GM23338 (cell line): ENCODE measurements at places on chromosomes 11 and 22. TPM values are rescaled to one million over a fixed set of nuclear protein-coding genes. Genes with fewer than 3 reads are reported as not detected.
A peak's percentile ranks its signal among the peaks of the same experiment; 100 is the strongest.

Gene MUC15
- not detected in 2 replicates for total RNA-seq

Gene PGA5
- total RNA-seq = 0.12 and 0.52 TPM in 2 replicates

DNA sequence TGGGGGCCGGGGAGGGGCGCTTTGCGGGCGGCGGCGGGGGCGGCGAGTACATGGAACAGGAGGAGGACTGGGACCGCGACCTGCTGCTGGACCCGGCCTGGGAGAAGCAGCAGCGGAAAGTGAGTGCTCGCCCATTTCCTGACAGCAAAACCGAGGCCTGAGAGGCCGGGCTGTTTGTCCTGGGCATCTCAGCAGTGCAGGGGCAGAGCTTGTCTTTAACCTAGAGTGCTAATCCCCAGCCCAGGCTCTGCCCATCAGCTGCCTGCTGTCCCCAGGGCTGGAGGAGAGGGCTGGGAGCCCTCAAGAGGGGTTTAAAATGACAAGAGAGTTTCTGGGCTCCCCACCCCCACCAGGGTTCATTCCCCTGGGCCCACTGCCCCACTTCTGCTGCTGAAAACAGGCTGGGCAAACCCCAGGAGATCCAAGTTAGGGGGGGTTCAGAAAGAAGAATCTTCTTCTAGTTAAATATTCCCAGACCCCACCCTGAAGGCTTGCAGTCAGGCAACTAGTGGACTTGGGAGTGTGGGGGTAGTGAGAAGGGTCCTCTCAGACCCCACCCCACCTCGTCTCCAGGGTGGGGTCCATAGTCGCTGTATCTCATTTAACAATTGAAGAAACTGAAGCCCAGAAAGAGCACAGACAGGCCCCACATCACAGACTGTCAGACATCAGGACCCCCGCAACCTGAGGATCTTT, 411 bp downstream of the ACTN3 start:
- H3K27ac ChIP-seq = no peak overlapping the region
- peaks cover 35% of the 10 kb centered on the region for H3K4me1 ChIP-seq
- no peak for DNase-seq

GRCh38 chr22:24325105-24325757, 54.6 kb downstream of the SPECC1L start:
- H3K27ac ChIP-seq = no peak overlapping the region
- H3K36me3 ChIP-seq = peaks cover 25% of the 10 kb centered on the region
- no peaks in the 10 kb centered on the region for H3K27me3 ChIP-seq
- H3K4me1 ChIP-seq = no peaks in the 10 kb centered on the region
- DNase-seq = peak; percentile 54
- H3K4me3 ChIP-seq = no peak overlapping the region

- H3K27me3 ChIP-seq = no peaks in the 10 kb centered on the region
- no peak overlapping the region for H3K27ac ChIP-seq
- no peaks in the 10 kb centered on the region for H3K36me3 ChIP-seq
- H3K4me3 ChIP-seq = no peak overlapping the region
- DNase-seq = no peak
These were observed 158.7 kb upstream of the SYT13 start for GRCh38 chr11:45444796-45445195.

DNA sequence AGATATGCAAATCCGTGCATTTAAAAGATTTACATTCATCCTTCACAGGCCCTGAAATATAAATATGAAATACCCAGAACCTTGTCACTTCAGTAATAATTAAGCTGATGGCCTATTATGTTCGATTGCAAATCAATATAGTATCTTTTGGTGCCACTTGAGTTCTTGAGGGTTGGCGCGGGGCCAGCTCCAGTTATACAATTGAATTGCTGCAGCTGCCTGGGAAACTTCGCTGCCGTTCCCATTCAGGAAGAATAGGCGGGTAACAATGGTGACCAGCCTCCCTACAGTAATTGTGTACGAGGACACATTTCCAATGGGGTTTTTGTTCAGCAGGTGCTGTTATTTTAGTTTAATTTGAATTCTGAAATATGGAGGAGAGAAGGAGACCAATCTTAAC, 451.2 kb downstream of the INSC start:
- DNase-seq = no peak
- no peaks in the 10 kb centered on the region for H3K27me3 ChIP-seq
- peaks cover 8% of the 10 kb centered on the region; the same call in 1 of the 2 replicates for H3K4me1 ChIP-seq
- H3K36me3 ChIP-seq = no peaks in the 10 kb centered on the region

GRCh38 chr11:10444725-10445315, 10.2 kb upstream of the AMPD3 start:
- no peak overlapping the region for H3K27ac ChIP-seq
- H3K27me3 ChIP-seq = peaks cover 12% of the 10 kb centered on the region
- H3K36me3 ChIP-seq = no peaks in the 10 kb centered on the region
- H3K4me1 ChIP-seq = no peaks in the 10 kb centered on the region
- DNase-seq = no peak
- H3K4me3 ChIP-seq = no peak overlapping the region

- no peaks in the 10 kb centered on the region for H3K27me3 ChIP-seq
- H3K36me3 ChIP-seq = no peaks in the 10 kb centered on the region
- no peak overlapping the region for H3K27ac ChIP-seq
These were observed 5.8 kb downstream of the LIF start for GRCh38 chr22:30240541-30241417.

DNA sequence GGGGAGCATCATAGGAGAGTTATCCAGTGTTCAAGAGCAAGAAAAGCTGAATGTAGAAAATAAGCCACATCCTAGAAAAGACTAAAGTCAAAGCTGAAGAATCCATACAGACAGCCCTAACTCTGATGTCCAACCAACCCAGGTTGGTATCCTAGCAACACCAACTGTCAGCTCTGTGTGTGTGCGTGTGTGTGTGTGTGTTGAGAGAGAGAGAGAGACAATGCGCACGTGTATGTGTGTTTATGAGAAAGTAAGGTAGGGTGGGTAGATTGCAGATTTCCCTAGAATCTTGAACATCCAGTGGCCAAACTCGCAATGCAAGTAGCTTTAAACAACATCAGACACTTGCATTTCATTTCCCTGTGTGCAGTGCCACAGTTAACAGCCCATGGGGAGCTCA, 274.9 kb downstream of the FAM181B start:
- H3K27me3 ChIP-seq = no peaks in the 10 kb centered on the region
- no peaks in the 10 kb centered on the region for H3K4me1 ChIP-seq
- no peak overlapping the region for H3K27ac ChIP-seq
- no peaks in the 10 kb centered on the region for H3K36me3 ChIP-seq
- no peak for DNase-seq
- no peak overlapping the region for H3K4me3 ChIP-seq

DNA sequence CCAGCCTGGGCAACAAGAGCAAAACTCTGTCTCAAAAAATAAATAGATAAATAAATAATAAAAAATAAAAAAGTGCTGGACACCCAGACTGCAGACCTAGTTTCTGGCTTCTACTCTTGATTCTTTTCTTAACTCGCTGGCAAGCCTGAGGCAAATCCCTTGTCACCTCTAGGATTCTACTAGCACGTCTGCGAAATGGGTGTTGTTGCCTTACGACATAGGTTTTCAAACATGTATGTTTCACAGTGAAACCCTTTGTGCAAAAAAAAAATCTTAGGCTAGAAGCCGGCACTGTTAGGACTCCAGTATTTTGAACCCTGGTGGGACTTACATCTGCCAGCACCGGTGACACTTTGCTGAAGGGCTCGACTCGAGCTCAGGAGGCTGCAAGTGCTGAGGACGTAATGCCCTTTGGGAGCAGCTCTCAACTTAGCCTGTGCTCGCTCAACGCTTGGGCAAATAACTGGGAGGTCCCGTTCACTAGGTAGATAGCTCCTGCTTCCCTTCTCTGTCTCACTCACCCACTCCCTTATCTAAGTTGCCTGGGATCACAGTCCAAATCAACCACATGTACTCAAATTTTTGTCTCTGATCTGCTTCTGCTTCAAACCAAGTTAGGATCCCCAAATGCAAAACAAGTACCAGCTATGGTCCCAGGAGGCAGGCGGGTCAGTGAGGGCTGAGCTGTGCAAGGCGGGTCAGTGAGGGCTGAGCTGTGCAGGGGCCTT, 34.7 kb upstream of the MYH9 start:
- no peaks in the 10 kb centered on the region for H3K36me3 ChIP-seq
- no peak overlapping the region for H3K4me3 ChIP-seq
- no peak for DNase-seq
- H3K4me1 ChIP-seq = peaks cover 10% of the 10 kb centered on the region
- H3K27ac ChIP-seq = no peak overlapping the region

- no peaks in the 10 kb centered on the region for H3K36me3 ChIP-seq
- peak within 1 kb of the TSS; percentile 86 for H3K4me3 ChIP-seq
- peaks cover 17% of the 10 kb centered on the region for H3K27me3 ChIP-seq
- no peak within 1 kb of the TSS for H3K27ac ChIP-seq
These were observed at the start of gene SLC43A1 for GRCh38 chr11:57515332-57516060. TSS of gene SLC43A1 (minus strand) at chr11:57515702. CDS start at chr11:57514111, 1,591 bp downstream.

- no peak overlapping the region for H3K27ac ChIP-seq
- H3K27me3 ChIP-seq = no peaks in the 10 kb centered on the region
- peak; percentile 24 for DNase-seq
- H3K4me3 ChIP-seq = no peak overlapping the region
- no peaks in the 10 kb centered on the region for H3K4me1 ChIP-seq
These were observed 37.2 kb downstream of the CKAP5 start for GRCh38 chr11:46808799-46809431.

- no peaks in the 10 kb centered on the region for H3K36me3 ChIP-seq
- no peak for DNase-seq
- no peak overlapping the region for H3K4me3 ChIP-seq
- no peak overlapping the region for H3K27ac ChIP-seq
These were observed 91.2 kb downstream of the CLPB start for GRCh38 chr11:72343006-72343756.

- H3K27me3 ChIP-seq = no peaks in the 10 kb centered on the region
- no peaks in the 10 kb centered on the region for H3K36me3 ChIP-seq
- H3K4me1 ChIP-seq = no peaks in the 10 kb centered on the region
- H3K27ac ChIP-seq = no peak overlapping the region
These were observed 50.9 kb downstream of the IGF2 start for GRCh38 chr11:2088284-2088683.

DNA sequence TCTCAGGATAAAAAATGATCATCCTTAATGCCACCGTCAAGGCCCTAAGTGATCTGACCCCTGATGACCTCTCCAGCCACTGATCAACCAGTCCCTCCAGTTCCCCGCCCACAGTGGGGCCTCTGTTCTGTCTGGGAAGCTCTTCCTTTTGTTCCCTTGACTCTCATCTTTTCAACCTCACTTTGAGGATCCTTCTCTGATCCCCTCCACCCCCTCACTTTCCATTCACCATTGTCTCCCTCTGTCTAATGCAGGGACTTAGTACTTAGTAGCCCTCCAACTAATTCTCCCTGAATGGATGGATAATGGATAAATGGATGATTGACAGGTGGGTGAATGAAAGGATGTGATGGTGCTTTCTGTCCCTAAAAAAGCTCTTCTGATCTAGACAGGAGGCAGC, 45.6 kb downstream of the C11orf58 start:
- H3K4me3 ChIP-seq = no peak overlapping the region
- 0 out of 2 replicates have a peak, but pooled peaks cover 4% of the 10 kb centered on the region for H3K4me1 ChIP-seq
- DNase-seq = no peak
- H3K27ac ChIP-seq = no peak overlapping the region

GRCh38 chr11:130778026-130778425, 138.3 kb downstream of the SNX19 start:
- H3K27me3 ChIP-seq = no peaks in the 10 kb centered on the region
- H3K4me3 ChIP-seq = no peak overlapping the region
- no peak overlapping the region for H3K27ac ChIP-seq
- peaks cover 11% of the 10 kb centered on the region for H3K4me1 ChIP-seq

DNA sequence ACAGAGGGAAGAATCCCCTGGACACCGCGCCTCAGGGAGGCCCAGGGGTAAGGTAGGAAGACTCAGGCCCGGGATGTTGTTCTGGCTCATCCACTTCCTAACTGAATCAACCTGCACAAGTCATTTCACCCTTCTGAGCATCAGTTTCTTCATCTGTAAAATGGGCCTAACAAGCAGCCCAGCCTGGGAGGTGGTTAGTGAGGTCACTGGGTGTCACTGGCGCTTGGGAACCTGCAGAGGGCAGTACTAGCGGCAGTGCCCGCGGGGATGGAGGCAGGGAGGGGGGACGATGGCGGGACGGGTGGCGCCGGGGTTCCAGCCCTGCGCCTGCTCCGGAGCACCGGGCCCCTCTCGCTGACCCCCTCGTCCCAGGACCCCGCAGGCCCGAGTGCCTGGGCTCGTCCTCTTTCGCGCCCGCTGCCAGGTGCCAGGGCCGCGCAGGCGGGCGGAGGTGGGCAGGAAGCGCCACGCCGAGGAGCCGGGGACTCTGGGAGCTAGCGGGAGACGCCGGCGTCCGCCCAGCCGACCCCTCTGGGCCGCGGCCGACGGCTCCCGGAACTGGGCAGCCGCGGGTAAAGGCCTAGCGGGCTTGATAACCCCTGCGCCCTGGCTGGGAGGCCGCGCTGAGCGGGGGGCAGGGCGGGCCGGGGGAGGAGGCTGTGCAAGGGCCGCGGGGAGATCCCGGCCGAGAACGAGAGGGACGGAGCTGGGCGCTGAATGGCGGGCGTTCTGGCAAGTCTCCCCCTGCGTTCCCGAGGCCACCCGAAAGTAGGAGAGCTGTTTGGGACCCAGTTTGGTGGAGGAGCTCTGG, at the start of gene NLRX1:
Gene NLRX1, plus strand, starts transcription at position 255 of the 811 bp plus-strand sequence. CDS start 2,679 bp downstream, outside the sequence.
- H3K36me3 ChIP-seq = no peaks in the 10 kb centered on the region
- H3K4me1 ChIP-seq = peaks cover 12% of the 10 kb centered on the region; the same call in 1 of the 2 replicates
- H3K27me3 ChIP-seq = no peaks in the 10 kb centered on the region
- peak within 1 kb of the TSS; percentile 99 for H3K27ac ChIP-seq
- peak within 1 kb of the TSS; percentile 90 for H3K4me3 ChIP-seq

DNA sequence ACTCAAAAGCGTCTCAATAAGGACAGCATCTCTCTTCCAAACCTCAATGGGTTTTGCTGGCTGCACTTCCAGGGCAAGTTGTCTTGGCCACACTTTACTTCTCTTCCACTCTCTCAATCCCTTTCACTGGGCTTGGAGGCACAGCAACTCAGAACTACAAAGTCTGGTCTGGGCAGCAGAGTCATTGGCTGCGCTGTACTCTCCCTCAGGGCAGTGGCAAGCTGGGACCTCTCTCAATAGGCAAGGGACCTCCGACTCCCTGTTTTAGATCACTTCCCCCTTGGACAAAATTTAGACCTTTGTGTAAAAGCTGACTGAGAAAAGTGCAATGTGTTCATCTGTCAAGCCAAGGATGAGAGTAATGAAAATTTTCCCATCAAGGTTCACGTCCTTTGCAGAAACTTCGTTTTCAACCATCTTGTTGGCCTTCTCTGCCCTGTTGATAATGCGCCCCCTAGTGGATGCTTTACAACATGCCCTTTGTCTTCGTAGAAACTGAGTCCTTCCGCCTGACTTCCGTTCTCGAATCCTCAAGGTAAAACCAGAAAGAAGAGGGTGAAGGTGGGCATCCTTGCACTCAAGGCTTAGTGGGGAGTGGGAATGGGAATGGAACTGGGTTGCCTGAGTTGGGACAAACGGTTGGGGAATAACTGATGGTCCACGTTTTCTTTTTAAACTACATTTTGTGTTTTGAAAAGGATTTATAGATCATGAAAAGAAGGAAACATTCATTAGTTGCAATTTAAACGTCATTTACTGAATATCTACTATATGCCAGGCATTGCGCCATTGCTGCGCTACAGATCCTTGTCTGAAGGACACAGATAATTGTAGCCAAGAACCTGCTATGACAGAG, 99.1 kb downstream of the CD44 start:
- no peaks in the 10 kb centered on the region for H3K27me3 ChIP-seq
- H3K4me3 ChIP-seq = no peak overlapping the region; the same call in 1 of the 2 replicates
- H3K27ac ChIP-seq = no peak overlapping the region
- peaks cover 5% of the 10 kb centered on the region; the same call in 1 of the 2 replicates for H3K4me1 ChIP-seq
- DNase-seq = peak; percentile 96

- no peak overlapping the region for H3K27ac ChIP-seq
- H3K4me3 ChIP-seq = no peak overlapping the region
- H3K4me1 ChIP-seq = no peaks in the 10 kb centered on the region
- no peak for DNase-seq
- no peaks in the 10 kb centered on the region for H3K27me3 ChIP-seq
These were observed 10.3 kb downstream of the USH1C start for GRCh38 chr11:17533778-17534415.

- H3K36me3 ChIP-seq = no peaks in the 10 kb centered on the region
- DNase-seq = peak; percentile 80
- H3K27me3 ChIP-seq = peaks cover 94% of the 10 kb centered on the region
These were observed 117.2 kb upstream of the IGLL5 start for GRCh38 chr22:22770280-22770871.
